ENCODE measurements at places on chromosomes 2 and 18.

- H3K36me3 ChIP-seq, result no peaks in the 10 kb centered on the region
- no peak overlapping the region for H3K4me3 ChIP-seq
- DNase-seq, result no peak
- no peaks in the 10 kb centered on the region for H3K4me1 ChIP-seq
Observed at GRCh38 chr2:107308835-107309234, 422.9 kb upstream of the ST6GAL2 start.

DNA sequence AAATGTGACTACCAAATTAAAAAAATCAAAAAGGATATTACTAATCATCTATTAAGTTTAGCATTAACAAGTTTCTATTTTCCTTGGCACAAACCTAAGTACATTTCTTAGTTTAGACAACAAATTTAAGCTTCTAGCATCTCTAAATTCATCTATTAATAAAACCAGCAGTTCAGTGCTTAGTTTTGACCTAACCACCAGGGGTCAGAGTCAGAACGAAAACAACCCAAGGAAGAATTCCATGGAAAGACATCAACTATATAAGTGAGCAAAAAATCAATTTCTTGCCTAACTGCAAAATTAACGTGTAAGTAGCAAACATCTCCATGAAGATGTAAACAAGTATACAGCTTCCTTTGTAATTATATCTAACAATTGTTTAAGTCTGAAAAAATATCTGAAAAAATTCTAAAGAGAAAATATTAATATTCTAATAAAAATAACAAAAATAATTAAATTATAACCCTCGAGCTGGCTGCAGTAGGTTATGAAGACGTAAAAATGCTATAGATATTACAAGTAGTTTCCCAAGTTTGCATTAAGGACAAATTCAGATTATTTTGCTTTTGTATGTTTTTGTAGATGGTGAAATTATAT lies 83.7 kb downstream of the CERKL start:
- no peaks in the 10 kb centered on the region for H3K36me3 ChIP-seq
- no peak overlapping the region for H3K27ac ChIP-seq
- no peaks in the 10 kb centered on the region for H3K4me1 ChIP-seq
- peaks cover 6% of the 10 kb centered on the region for H3K27me3 ChIP-seq
- H3K4me3 ChIP-seq, result no peak overlapping the region
- DNase-seq, result no peak

DNA sequence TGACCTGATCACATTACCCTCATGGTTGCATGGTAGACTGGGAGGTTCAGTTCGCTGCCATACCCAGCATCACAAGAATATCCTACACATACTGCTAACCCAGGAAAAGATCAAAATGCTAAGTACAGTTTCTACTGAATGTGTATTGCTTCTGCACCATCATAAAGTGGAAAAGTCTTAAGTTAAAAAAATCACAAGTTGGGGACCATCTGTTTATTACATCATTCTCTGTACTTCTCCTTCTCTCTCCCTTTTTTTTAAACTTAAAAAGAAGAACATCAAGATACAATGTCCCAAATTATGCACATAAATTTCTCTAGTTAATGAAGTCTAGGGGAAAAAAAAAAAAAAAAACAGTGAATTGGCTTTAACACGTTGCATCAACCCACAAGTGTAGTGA lies 43.3 kb downstream of the NBAS start:
- H3K4me1 ChIP-seq, result no peaks in the 10 kb centered on the region
- H3K4me3 ChIP-seq, result no peak overlapping the region
- no peak overlapping the region for H3K27ac ChIP-seq
- no peaks in the 10 kb centered on the region for H3K27me3 ChIP-seq
- H3K36me3 ChIP-seq, result peaks cover 40% of the 10 kb centered on the region

DNA sequence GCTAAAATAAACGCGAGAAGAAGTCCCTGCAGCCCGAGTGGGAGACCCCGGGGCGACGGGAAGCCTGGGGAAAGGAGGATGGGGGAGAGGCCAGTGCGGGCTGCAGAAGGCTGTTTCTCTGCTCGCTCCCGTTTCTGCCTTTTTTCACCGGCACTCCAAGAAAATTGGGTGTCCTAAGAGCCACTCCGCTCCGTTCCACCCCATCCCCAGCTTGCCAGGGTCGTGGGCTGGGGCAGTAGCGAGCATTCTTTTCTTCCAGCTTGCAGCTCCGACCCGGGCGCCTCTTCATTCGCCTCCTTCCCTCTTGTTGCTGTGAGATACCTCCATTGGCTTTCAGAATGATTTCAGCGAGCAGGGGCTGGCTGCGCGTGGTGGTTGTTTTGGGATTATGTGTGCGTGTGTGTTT lies 1.1 kb downstream of the HOXD3 start:
- peaks cover 86% of the 10 kb centered on the region for H3K27me3 ChIP-seq
- peak overlapping the region; percentile 27 for H3K27ac ChIP-seq
- no peak for DNase-seq
- H3K4me1 ChIP-seq, result peaks cover 12% of the 10 kb centered on the region
- no peak overlapping the region for H3K4me3 ChIP-seq

DNA sequence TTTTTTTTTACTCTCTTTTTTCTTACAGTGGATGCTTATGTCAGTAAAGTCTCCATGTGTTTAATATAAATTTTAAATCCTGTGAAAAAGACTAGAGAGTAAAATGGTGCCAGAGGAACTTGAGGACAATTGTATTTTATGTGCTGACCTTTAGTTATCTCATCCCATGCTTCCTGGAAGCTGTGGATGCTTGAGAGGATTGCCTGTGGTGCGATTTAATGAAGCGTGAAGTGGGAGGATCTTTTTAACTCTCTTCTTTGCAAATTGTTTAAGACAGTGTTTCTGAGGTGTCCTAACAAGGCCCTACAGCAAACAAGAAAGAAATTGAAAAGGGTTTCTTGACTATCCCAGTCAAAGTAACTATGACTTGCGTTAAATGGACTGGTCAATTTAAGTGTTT lies 84.2 kb downstream of the DTNA start:
- H3K4me1 ChIP-seq, result peaks cover 3% of the 10 kb centered on the region
- no peaks in the 10 kb centered on the region for H3K36me3 ChIP-seq
- no peak for DNase-seq
- peaks cover 15% of the 10 kb centered on the region for H3K27me3 ChIP-seq
- H3K27ac ChIP-seq, result no peak overlapping the region

DNA sequence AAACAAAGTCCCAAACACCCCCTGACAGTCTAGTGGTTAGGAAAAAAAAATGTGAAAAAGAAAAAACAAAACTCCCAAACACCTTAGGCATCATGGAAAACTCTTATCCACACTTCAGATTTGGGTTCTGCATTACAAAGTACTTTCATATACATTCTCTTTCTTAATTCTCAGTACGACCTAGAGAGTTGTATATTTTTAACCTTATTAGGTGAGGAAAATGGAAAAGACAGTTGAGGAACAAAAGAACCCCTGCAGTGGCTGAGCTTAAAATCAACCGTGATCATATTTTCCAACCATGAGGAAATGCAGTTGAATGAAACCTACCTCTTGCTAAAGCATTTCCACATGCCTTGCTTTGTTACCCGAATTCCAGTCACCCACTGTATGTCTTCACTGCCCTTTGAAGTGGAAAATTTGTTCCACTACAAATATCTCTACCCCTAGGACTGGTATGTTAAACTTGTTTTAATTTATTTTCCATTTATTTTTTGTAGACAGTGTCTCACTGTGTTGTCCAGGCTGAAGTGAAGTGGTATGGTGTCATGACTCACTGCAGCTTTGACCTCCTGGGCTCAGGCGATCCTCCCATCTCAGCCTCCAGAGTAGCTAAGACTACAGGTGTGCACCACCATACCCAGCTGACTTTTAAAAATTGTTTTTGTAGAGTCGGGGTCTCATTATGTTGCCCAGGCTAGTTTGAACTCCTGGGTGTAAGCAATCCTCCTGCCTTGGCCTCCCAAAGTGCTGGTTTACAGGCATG lies 56.9 kb upstream of the LPIN2 start:
- no peaks in the 10 kb centered on the region for H3K27me3 ChIP-seq
- no peak for DNase-seq
- peak overlapping the region; percentile 6 for H3K4me3 ChIP-seq
- H3K36me3 ChIP-seq, result peaks cover 9% of the 10 kb centered on the region
- peak overlapping the region; percentile 91 for H3K27ac ChIP-seq

All from activated naive CD8-positive, alpha-beta T cell treated with anti-CD3 and anti-CD28 coated beads, Interleukin-2, amount 50 U/mL, for 24 hours (primary cell).